ENCODE measurements at places on chromosomes 7 and 10. TPM values are rescaled to one million over a fixed set of nuclear protein-coding genes. Genes with fewer than 3 reads are reported as not detected.

GRCh38 chr7:153413540-153414287, 638.5 kb upstream of the DPP6 start:
- H3K36me3 ChIP-seq = no peaks in the 10 kb centered on the region
- H3K27ac ChIP-seq = no peak overlapping the region
- DNase-seq = no peak
- H3K4me1 ChIP-seq = no peaks in the 10 kb centered on the region
- H3K27me3 ChIP-seq = no peaks in the 10 kb centered on the region

- no peaks in the 10 kb centered on the region for H3K4me1 ChIP-seq
- no peak within 1 kb of the TSS for H3K27ac ChIP-seq
- H3K4me3 ChIP-seq = no peak within 1 kb of the TSS
- H3K27me3 ChIP-seq = peaks cover 4% of the 10 kb centered on the region
- no peaks in the 10 kb centered on the region for H3K36me3 ChIP-seq
These were observed at the start of gene MAT1A for GRCh38 chr10:80289451-80290287. Gene MAT1A (minus strand): TSS chr10:80289658. CDS start chr10:80289423, 235 bp downstream.

- no peaks in the 10 kb centered on the region for H3K27me3 ChIP-seq
- DNase-seq = no peak
- no peak overlapping the region for H3K27ac ChIP-seq
- H3K4me3 ChIP-seq = no peak overlapping the region
- peaks cover 18% of the 10 kb centered on the region for H3K4me1 ChIP-seq
- H3K36me3 ChIP-seq = no peaks in the 10 kb centered on the region
These were observed 80.3 kb downstream of the FOXL3 start for GRCh38 chr7:370259-370625.

DNA sequence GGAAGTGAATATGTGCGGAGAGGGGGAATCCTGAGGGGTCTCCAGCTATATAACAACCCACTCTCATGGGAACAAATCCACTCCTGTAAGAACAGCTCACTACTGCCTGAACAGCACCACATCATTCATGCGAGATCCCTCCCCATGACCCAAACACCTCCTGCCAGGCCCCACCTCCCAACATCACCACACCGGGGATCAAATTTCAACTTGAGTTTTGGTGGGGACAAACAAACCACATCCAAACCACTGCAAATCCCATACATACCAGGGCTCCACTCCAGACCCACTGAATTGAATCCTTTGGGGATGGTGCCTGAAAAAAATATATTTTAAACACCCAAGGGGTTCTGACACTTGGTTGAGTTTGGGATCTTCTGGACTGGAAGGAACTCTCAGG, 181.5 kb upstream of the PLXNA4 start:
- no peak for DNase-seq
- no peaks in the 10 kb centered on the region for H3K36me3 ChIP-seq
- no peaks in the 10 kb centered on the region for H3K4me1 ChIP-seq
- no peaks in the 10 kb centered on the region for H3K27me3 ChIP-seq
- H3K27ac ChIP-seq = no peak overlapping the region

MLXIPL gene
- total RNA-seq = 17.4 TPM

FKBP9 gene
- total RNA-seq = 28.6 TPM

Data from A673 (cell line).